Right cardiac atrium (tissue), 5 donors: ENCODE measurements at places on chromosomes 6 and 20.
A peak's percentile ranks its signal among the peaks of the same experiment; 100 is the strongest.

- no peak for DNase-seq
These were observed 13.3 kb upstream of the KCNG1 start for GRCh38 chr20:51036226-51036625.

GRCh38 chr20:57657535-57658446 lies 37.6 kb upstream of the ZBP1 start:
- peak; percentile 71 for DNase-seq

GRCh38 chr6:24537771-24538385 lies 43.1 kb downstream of the ALDH5A1 start:
- no peak for DNase-seq

DNA sequence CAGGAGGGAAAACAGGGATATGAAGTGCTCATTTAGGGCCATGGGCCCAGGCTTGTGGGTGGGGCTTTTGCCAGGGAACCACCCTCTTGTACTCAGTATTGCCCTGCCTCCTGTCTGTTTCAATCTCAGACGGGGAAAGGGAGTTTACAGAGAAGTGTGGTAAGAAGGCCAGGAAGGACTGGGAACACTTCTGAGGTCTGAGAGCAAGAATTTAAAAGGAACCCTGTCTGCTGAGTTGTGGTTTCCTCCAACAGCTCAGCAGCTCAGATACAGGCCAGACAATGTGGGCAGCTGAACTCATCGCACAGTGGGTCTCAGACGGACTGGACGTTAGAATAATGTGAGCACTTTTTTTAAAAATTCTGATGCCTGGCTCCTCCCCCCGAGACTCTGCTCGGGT lies 354.1 kb upstream of the ARID1B start:
- DNase-seq: no peak

GRCh38 chr6:11093376-11093625 lies 333 bp upstream of the SMIM13 start:
- DNase-seq: no peak

GRCh38 chr6:75213732-75214131 lies 7.9 kb upstream of the COL12A1 start:
- no peak for DNase-seq

DNA sequence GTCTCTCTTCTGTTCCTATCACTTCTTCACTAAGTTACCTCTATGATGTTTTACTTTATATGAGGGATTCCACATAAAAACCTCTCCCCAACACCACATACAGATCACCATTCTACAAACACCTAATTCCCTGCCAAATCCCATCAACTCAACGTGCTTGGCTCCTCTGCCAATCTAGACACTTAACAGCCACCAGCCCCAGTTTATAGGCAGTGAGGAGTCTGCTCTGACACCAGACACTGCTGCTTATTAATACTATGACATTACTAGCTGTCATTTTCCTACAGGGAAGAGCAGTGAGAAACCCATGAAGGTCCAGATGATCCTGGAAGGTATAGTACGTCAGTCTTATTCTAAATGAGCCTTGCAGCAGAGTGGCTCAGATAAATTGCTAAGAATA lies 104.3 kb downstream of the CHD6 start:
- DNase-seq: no peak

DNA sequence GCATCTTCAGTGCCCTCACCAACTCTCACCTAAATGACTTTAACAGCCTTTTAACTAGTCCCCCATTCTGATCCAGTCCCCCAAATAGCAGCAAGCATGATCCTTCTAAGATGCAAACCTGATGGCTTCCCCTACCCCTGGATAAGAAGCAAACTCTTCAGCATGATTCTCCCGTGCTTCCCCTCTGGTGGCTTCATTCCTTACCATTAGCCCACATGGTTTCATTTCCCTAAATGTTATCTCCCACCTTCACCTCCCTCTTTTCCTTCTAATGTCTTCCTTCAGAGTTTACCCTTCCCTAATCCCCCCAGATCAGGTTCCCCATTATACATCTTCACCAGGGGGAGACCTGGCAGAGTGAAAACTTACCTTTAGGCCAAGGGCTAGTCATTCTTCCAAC lies 4.0 kb upstream of the RAB5IF start:
- DNase-seq: no peak

DNA sequence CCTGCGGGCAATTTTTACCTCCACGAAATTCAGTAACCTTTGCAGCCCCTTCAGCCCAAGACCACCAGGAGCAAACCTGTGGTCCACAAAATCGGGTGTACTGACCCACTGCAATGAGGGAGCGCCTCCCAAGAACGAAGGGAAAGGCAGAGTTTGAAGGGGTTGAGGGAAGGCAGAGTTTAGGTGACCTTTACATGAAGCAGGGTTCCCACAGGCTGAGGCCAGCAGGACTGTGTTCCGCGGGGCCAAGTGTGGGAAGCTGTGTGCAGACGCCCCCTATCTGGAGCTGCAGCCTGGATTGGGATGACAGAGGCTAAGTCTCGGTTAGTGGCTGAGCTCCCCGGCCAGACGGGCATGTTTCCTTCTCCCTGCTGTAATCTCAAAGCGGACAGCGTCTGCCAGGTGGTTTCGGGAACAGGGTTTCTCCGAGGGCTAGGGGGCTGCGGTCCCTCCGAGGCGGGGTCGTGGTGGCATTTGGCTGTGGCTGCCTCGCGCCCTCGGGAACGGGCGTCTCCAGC lies 826 bp upstream of the PYGB start:
- peak; percentile 76 for DNase-seq

DNA sequence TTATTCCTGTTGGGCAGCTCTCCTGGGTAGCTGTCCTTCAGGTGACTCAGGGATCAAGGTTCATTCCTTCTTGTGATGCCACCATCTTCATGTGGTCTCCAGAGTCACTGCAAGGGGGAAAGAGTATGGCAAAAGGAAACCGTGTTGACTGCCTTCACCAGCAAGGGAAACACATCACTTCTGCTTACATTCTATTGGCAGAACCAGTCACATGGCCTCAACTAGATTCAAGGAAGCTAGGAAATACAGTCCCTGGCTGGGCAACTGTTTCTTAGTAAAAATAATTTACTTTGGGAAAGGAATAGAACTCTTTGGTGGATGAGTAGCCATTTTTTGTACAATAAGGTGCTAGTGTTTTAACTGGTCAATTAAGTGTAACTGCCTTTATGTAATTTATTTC lies 5.3 kb downstream of the ANKRD6 start:
- no peak for DNase-seq

- DNase-seq: no peak
These were observed 44.8 kb downstream of the AGPAT4 start for GRCh38 chr6:161228921-161229591.

- no peak for DNase-seq
These were observed 202.5 kb downstream of the DHX35 start for GRCh38 chr20:39164642-39165041.

- no peak for DNase-seq
These were observed 77.0 kb upstream of the CD2AP start for GRCh38 chr6:47400581-47400980.

DNA sequence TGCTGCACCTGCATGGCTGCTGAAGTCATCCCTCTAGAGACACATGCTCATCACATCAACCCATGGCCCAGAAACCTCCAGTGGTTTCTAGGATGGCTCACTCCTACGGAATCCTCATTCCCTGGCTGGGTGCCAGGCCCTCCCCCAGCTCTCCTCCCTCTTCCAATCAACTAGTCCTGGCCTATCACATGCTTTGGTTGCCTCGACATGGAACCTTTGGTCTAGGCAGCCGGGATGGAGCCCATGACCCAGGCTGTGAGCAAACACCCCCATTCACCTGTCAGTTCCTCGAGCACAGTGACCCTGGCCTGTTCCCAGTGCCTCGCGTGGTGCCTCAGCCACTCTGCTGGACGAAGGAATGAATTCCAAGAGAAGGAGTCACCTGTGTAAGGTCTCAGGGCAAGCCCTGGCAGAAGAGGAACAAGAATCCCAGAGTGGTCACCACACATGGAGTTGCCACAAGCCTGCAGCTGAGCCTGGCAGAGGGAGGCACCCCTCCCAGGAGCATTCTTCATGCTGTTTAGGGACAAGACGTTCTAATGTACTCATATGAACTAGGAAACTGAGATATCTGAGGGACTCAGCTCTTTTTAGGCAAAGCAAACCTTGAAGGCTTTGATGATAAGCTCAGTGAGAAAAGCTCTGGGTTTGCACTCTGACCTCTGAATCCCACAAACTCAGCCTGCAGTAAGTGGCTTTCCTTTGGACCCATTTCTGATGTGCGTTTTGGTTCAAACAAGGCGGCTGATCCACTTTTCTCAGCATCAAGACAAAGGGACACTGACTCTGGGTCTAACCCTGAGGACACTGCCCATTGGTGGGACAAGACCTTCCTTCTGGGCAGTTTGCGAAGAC lies 40.2 kb downstream of the PPP1R3G start:
- DNase-seq: no peak

DNA sequence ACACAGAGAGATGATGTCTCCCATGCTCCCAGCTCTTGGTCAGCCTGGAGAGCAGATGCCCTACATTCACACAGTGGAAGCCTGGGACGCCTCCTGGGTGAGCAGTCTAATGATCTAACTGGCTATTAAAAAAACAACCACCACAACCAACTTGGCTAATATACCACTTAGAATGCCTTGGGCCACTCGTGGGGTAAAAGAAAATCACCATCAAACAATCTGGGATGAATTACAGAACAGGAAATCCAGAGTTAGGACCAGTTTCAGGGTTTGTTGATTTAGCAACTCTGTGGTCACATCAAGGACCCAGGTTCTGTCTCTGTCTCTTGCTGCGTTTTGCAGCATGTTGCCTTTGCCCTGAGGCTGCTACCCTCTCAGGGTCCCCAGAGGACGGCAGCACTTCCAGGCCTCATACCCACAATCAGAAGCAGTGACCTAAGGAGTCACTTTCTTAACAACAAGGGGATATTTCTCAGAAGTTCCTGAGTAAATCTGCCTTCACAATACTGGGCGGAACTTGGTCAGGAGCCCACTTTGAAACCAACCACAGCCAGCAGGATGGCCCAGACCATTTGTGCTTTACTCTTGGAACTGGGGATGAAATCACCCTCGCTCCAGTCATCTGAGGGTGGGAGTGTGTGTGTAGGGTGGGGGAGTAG lies 118.7 kb downstream of the CLIC5 start:
- no peak for DNase-seq

DNA sequence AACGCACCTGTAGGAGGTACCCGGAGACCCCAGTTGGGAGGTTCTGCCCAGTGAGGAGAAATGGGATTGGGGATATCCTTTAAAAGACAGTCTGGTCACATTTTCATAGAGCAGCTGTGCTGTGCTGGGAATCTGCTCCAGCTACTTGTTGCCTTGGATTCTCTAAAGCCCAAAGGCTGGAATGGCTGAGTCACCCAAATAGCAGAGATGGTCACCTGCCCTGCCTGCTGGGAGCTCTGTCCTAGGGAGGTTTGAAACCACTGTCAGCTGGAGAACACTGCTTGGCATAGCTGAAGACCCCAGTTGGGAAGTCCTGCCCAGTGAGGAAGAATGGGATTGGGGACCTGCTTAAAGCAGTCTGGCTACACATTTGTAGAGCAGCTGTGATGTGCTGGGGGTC lies 34.8 kb upstream of the TFB1M start:
- DNase-seq: no peak

DNA sequence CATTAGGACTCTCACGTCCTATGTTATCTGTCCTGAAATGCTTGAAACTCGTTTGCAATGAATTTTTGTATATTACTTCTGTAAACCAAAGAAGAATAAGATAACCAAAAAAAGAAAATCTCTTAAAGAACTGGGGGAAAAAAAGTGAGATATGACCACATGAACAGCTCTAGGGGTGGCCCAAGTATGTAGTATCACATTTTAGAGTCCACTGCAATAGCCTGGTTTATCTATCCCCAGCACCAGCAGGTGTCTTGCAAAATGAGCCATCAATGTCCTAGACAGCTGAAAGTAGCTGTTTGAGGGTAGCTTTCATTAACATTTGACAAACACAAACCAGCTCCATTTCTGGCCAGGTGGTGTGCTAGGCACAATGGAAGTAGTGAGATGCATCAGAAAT lies 102.8 kb downstream of the PXDC1 start:
- no peak for DNase-seq

- DNase-seq: no peak
These were observed 77.1 kb upstream of the MRPS10 start for GRCh38 chr6:42294759-42295158.

DNA sequence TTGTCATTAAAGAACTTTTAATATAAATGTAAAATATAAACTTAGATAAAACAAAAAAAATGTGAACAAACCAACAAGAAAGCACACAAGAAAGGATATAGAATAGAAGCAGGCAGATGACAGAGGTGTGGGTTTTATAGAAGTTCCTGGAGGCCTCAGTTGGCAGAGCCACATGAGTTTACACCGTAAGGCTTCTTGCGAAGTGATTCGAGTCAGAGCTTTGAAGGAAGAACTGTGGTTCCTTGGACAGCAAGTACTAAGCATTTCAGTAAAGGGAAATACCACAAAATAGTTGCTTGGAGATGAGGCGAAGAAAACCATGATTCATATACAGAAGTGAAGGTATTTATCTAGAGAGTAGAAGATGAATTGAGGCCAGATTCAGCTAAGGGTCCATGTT lies 207.9 kb upstream of the EYA4 start:
- no peak for DNase-seq

- DNase-seq: no peak
These were observed 98.4 kb downstream of the MRPL14 start for GRCh38 chr6:44028789-44029310.

DNA sequence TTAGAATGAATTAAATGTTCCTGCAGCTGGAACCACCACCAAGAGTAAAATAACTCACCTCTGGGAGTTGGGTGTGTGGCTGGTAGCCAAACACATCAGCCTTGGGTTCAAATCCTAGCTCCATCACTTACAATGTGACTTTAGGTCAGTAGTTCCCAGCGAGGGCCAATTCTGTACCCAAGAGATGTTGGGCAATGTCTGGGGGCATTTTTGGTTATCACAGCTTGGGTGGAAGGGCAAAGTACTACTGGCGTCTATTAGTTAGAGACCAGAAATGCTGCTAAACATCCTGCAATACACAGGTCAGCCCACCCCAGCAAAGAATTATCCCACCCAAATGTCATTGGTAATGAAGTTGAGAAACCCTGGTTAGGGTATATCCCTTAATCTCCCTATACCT lies 48.8 kb downstream of the SLC13A3 start:
- DNase-seq: no peak

DNA sequence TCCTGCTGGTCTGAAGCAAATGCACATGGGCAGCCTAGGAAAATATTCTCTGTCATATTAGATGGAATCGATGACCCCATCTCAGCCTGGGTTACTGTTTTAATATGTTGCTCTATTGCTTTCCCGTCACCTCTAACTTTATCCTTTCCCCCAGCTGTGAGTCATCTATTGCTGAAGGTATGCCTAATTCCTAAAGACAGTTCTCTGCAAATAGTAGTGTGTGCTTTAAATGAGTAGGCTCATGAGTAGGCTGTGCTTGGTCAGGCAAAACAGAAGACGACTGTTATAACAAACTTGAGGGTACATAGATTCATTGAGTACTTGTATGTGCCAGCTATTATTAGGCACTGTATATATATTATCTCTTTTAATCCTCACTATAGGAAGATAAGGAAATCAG lies 47.2 kb downstream of the CTNNBL1 start:
- no peak for DNase-seq
